Effector memory CD8-positive, alpha-beta T cell (primary cell): ENCODE measurements at places on chromosomes 4 and X.

- no peak for DNase-seq
- no peak overlapping the region for H3K4me3 ChIP-seq
- no peaks in the 10 kb centered on the region for H3K36me3 ChIP-seq
- H3K27me3 ChIP-seq = no peaks in the 10 kb centered on the region
- H3K4me1 ChIP-seq = peaks cover 7% of the 10 kb centered on the region
Measured at GRCh38 chr4:71066737-71067716, 73.6 kb downstream of the DCK start.

GRCh38 chrX:55648434-55648833 lies 25.2 kb downstream of the FOXR2 start:
- H3K27me3 ChIP-seq = peaks cover 13% of the 10 kb centered on the region
- H3K27ac ChIP-seq = no peak overlapping the region
- no peak for DNase-seq
- no peak overlapping the region for H3K4me3 ChIP-seq
- H3K4me1 ChIP-seq = no peaks in the 10 kb centered on the region
- no peaks in the 10 kb centered on the region for H3K36me3 ChIP-seq

DNA sequence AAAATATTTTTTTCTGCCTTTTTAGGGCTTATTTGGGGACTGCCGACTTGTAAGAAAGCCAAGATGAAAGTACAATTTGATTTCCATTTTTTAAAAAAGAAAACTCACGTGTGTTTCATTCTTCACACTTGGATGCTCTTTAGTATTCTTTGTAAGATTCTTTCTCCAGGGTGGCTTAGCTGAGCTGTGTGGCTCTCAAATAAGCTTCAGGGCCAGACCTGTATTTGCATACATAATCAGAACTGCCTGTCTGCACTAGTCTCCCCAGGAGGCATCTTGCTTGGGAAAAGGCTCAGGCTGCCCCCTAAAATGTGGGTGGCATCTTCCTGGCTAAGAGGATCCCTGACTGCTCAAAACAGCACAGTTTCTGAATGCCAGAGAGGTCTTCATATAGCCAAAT lies 498.4 kb downstream of the MID1IP1 start:
- H3K4me1 ChIP-seq = no peaks in the 10 kb centered on the region
- no peaks in the 10 kb centered on the region for H3K36me3 ChIP-seq
- no peak overlapping the region for H3K27ac ChIP-seq
- H3K27me3 ChIP-seq = peaks cover 27% of the 10 kb centered on the region
- DNase-seq = no peak

DNA sequence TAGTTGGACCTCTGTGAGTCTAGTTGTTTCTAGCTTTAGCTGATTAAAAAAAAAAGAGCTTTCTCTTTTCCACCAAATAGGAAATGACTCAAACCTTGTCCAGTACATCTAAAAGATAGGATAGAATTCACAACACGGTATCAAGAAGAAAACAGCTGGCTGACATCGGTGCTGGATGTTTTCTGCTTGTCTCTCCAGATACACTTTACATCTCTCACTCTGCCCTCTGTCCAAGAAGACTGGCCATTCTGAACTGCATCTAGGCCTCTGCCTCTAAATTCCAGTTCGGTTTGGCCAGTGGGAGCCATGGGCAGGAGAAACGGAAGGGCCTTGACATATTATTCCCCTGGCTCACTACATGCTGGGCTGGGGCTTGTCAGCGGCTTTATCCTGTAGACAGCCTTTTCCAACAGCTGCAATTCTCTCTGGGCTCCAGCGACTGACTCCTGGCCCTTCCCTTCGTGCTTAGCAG lies 57.3 kb upstream of the SHISA3 start:
- no peak overlapping the region for H3K27ac ChIP-seq
- no peaks in the 10 kb centered on the region for H3K4me1 ChIP-seq
- H3K27me3 ChIP-seq = peaks cover 17% of the 10 kb centered on the region

DNA sequence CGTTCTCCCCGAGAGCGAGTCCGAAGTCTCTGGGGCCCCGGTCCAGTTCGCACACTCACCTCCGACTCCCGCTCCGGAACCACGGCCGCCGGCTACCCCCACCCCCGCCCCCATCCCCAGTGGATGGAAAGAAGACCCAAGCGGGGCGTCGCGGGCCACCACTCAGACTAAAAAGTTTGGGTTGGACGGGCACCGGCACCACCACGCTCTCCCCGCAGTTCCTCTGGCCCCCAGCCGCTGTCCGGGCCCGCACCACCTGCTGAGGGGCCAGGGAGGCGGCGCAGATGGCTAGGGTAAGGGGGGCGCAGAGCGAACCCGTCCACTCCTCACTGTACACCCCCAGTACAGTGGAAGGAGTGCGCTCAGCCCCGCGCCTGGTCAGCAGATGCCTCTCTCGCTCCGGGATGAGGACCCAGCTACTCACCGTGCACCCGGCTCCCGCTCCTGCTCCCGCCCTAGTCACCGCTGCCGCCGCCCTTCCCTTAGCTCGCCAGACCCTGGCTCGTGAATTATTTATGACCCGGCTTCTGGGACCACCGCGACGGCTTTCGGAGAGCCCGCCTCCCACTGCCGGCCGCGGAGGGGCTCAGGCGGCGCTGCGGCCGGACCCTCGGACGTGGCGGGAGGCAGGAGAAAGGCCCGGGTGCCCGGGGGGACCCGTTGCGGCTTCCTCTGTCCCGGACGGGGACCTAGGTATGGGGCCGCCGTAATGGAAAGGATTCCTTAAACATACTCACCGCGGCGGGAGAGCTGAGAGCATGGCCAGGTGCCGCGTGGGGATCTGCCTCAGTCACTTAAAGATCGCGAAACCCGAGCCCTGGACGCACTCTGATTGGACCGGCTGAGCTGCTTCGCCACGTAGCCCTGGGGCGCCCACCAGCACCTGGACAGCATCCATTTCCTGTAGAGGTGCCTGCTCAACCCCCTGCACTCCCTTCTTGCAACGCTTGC lies at the start of gene PROM1:
TSS of gene PROM1 (minus strand) at position 783 of the 951 bp plus-strand sequence. CDS start 8,117 bp downstream, outside the sequence.
- H3K36me3 ChIP-seq = no peaks in the 10 kb centered on the region
- H3K27ac ChIP-seq = no peak within 1 kb of the TSS
- no peak for DNase-seq

DNA sequence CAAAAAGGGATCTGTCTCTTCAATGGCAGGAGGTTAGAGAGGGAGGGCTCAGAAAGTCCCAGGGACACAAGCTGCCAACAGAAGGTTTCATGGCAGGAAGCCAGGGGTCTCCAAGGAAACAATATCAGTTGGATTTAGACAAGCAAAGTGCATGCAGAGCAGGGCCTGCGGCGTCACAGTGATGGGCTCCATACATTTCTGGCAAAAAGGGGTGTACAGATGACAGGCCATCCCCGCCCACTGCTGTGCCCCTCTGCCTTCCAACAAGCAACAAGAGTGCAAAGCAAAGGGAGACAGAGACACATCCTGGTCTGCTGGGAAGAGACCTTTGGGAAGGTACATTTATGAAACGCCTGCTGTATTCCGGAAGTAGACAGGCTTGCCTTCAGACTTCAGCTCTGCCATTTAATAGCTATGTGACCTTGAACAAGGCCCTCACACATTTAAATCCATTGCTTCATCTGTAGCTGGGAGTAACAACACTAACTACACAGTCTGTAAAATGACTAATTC lies 121.2 kb downstream of the AFAP1 start:
- DNase-seq = no peak
- peak overlapping the region; percentile 9 for H3K27ac ChIP-seq
- peaks cover 13% of the 10 kb centered on the region for H3K36me3 ChIP-seq
- no peaks in the 10 kb centered on the region for H3K27me3 ChIP-seq

DNA sequence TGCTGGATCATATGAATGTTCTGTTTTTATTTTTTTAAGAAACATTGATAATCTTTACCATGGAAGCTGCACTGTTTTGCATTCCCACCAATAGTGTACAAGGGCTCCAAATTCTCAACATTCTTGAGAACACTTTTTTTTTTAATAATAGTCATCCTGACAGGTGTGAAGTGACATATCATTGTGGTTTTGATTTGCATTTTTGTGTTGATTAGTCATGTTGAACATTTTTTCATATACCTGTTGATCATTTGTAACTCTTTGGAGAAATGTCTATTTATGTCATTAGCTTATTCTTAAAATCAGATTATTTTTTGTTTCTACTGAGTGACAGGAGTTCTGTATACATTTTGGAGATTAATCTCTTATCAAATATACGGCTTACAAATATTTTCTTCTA lies 408.5 kb downstream of the GLUD2 start:
- no peaks in the 10 kb centered on the region for H3K27me3 ChIP-seq
- H3K4me3 ChIP-seq = no peak overlapping the region
- no peaks in the 10 kb centered on the region for H3K36me3 ChIP-seq
- no peak for DNase-seq
- H3K4me1 ChIP-seq = no peaks in the 10 kb centered on the region
- no peak overlapping the region for H3K27ac ChIP-seq

DNA sequence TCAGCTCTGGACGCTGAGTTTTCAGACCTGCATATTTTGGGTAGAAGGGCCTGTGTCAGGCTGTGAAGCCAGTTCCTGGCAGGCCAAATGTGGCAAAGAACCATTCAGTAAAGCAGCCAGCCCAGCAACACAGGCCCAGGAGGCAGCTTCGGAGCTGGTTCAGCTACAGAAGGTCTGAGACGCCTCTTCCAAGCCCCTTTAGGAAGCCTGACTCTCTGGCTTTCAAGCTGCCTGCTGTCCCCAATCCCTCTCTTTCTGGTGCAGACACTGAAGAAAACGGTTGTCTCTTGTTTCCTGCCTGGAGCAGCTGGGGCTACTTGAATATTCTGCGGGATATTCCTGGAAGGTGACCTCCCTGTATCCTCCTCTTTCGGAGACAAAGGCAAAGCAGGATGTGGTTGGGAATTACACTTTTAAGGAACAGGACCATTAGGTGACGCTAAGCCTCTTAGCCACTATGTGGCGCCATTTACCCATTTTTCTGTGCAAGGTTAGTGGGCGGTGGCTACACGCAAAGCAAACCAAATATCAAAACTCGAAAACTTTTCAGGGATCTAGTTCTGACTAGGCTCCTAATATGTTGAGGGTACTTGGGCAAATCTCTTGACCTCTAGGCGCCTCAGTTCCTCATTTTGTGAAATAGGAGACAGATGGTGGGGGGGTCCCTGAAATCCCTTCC lies 47.2 kb upstream of the LAS1L start:
- H3K27me3 ChIP-seq = no peaks in the 10 kb centered on the region
- no peak overlapping the region for H3K27ac ChIP-seq
- no peaks in the 10 kb centered on the region for H3K36me3 ChIP-seq
- H3K4me1 ChIP-seq = no peaks in the 10 kb centered on the region

DNA sequence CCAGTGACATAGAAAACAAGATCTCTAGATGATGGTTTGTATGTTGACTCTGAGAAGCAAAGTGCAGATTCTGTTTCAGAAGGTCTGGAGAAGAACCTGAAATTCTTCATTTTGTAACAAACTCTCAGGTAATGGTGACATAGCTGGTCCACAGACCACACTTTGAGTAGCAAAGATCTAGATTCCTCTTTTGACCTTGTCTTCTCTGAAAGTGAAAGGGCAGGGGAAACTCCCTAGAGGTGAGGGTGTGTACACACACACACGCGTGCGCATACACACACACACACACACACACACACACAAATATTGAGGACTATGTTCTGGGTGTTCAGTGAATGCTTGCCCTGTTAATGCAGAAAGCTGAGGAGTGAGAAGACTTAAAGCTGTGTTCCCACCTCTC lies 110.1 kb downstream of the NHSL2 start:
- peaks cover 4% of the 10 kb centered on the region for H3K4me1 ChIP-seq
- no peaks in the 10 kb centered on the region for H3K27me3 ChIP-seq
- H3K36me3 ChIP-seq = no peaks in the 10 kb centered on the region

DNA sequence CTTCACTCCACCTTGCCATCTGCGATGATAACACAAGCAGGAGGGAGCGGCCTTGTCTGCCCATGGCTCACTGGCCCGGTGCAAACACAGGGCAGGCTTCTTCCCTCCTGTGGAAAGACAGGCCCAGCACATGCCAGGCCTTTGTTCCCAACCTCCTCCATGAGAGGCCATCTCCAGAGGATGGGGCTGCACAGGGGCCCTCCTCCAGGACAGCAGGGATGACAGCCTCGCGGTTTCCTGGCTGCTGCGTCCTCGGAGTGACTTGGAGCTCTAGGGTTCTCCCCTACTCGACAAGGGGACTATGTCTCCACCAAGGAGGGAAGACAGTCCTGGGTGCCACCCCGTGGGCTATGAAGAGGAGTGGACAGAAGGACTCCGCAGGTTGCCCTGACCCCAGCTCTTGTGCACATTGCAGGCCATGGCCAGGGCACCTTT lies 21.8 kb downstream of the RNF212 start:
- H3K4me3 ChIP-seq = no peak overlapping the region
- H3K27me3 ChIP-seq = peaks cover 22% of the 10 kb centered on the region
- DNase-seq = no peak
- no peak overlapping the region for H3K27ac ChIP-seq
- peaks cover 3% of the 10 kb centered on the region for H3K36me3 ChIP-seq

GRCh38 chrX:9790866-9791265 lies 4.6 kb downstream of the SHROOM2 start:
- DNase-seq = no peak
- H3K4me3 ChIP-seq = no peak overlapping the region
- peaks cover 3% of the 10 kb centered on the region for H3K36me3 ChIP-seq
